ENCODE measurements at places on chromosomes 1 and 21.

DNA sequence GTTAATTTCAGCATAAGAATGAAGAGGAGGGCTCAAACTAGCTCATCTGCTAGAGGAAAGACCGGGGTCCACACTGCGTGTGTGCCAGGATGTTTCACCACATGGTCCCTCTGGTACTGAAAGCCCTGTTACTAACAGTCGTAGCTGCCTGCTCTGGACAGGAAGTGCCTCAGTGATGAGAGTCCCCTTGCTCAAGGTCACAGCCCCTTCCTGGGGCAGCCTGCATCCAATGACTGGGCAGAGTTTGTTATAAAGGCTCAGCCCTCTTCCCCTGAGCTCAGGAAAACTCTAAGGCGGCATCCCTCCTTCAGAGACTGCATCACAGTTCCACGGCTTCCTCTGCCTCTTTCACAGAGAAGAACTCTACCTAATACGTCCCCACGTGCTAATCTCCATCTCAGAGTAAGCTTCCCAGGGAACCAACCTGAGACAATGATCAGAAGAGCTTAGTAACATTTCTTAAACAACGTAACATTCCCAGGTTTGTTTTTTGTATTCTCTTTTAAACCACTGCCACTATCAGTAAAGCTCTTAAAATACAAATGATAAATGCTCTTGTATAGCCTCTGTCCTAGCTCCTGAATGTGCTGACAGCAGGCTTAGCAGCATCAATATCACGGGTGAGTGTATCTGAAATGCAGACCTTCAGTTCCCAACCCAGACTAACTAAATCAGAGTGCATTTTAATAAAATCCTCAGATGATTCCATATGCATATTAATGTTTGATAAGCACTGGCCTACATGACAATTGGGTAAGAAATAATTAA, 38.0 kb upstream of the ATP1A1 start:
- DNase-seq = no peak

DNA sequence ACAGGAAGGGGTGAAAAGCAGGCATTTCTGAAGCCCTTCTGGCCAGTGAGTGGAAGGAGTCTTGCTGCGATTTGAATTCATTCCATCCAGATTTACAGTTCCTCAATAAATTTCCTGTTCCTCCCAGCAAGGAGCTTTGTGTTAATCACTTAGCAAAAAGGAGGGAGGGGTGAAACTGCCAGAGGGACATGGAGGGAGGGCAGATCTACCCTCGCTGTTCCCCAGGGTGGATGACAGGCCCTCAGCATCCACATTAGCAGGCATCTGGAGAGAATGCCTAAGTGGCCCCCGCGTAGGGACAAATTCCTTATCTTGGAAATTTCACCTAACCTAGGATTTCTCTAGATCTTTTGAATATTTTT, 1.2 kb downstream of the ETV3 start:
- peak; percentile 39 for DNase-seq

GRCh38 chr1:231072041-231072440, 32.0 kb upstream of the FAM89A start:
- no peak for DNase-seq

DNA sequence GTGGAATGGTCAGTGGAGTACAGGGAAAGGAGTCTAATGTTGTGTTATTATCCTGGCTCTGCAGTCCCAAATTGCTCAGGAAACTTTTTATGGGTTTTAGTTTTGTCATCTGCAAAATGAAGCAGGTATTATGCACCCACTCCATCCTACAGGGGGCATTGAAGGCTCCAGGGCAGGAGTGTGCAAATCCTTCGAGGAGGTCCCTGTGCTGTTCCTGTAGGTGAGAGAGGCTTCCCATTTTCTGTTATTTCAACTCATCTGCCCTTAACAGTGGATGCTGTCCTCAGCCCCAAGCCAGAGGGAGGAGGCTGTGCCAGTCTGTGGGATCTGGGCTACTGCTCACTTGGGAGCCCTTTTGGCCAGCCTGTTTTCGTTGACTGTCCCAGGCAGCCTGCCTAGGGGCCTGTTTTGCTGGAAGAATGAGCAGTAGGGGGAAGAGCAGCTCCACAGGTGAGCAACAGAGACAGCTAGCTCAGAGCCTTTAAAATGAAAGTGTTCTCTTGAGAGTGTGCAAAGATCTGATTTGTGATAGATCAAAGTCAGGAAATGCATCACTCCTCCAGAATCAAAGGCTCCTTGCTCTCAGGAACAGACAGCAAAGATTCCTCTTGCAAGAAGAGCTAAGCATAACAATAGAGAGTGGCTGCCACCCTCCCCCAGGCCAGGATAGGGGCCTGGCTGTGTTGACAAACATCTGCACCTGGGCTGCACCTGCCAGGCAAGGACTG, 317.6 kb upstream of the PROX1 start:
- DNase-seq = peak; percentile 79

- no peak for DNase-seq
Measured at GRCh38 chr1:211589782-211590721, 11.1 kb upstream of the SLC30A1 start.

DNA sequence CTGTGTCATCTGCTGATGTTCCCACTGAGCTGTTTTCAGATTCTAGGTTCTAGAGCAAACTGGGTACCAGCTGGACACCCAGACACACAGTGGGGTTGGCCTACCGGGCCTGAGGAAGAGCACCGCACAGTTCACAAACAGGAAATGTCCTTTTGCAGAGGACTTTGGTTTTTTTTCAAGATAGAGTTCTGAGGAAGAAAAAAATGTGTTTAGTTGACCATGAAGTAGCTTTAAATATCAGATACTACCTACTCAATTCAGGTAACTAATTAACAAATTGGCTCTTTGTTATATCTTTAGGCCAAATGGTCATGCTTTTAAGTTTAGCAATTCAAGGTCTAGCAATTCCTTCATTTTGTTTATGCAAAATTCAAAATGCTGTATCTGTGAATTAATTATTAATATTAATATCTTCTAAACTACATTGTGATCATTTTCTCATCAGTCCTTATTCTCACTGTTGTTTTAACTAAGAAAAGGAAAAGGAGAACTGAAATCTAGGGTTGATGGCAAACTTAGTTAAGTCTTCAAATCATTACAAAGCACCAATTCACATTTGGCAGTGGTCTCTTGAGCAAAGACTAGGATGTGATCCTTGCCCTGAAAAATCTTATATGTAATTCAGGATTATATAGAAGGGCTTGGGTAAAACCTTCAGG, 17.2 kb upstream of the NCF2 start:
- no peak for DNase-seq

DNA sequence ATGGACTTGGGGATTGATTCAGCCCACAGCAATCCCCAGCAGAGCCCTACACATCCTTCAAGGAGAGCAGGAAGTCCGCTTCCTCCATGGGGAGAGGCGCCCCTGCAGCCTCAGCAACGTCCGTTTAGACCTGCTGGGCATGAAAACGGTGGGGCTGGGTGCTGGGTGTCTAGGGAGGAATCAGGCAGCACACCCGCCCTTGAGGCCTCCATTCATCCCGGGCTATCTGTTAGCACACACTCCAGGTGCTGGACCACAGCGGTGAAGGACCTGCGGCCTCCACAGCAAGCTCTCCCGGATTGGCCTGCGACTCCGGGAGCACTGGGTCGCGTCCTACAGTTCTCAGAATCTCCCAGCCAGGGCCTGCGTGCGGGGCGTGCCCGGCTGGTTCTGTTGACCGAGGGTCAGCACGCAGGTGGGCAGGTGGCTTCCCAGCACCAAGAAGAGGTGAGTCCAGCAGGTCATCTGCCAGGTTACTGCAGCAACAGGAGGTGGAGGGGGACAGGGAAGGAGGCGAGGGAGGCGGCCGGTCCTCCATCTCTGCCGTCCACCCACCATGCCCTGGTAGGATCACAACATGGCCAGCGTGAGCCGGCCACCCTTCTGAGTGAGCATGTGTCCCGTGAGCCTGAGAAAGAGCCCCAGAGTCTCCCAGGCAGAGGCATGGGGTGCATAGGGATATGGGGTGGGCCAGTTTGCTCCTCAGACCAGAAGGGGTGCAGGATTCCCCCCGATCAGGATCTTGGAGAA, 96.6 kb downstream of the RIPK4 start:
- no peak for DNase-seq

GRCh38 chr1:244118109-244118761, 67.2 kb downstream of the ZBTB18 start:
- DNase-seq = no peak

DNA sequence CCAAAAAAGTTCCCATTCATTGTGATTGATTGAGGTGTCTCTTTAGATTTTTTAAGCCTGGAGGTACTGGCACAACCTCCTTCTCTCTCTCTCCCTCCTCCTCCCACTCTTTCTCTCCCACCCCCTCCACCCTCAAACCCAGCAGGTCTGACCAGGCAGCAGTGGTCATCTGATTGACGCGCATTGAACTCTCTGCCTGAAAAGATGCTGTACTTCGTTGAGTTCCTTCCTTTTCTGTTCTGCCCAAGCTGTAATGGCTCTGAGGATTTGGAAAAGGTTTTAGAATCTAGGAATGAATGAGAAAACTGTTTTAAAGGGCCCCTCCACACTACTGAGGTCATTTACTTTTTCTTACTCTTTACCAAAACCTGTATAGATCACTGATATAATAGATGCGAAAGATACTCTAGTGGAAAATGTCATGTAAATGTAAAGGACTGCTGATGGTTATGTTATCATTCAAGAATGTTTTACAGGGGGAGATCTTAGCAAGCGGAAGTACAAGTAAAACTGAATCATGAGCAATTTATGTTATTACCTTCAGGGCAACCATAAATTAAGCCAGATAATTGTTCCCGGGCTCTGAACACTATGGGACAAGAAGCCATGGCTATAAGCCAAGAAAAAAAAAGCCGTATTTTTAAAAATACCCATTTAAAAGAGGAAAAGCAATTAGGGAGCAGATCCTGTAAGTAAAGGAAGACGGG, 25.2 kb upstream of the DYRK1A start:
- peak; percentile 50 for DNase-seq

DNA sequence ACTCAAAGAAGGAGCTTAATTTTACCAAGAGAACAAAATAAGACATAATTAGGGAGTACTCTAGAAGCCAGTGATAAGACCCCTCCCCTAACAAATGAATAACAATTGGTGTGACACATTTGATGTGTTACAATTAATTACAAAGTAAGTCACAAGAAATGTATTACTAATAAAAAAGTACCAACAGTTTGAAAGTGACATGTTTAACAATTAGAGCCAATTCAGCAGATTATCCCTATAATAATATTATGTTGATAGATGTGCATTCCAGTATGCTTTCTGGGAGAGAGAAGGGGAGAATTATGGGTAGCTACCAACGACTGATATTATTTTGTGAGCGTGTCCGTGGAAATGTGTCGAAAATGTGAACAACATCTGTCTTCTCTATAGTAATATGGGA, 19.1 kb downstream of the CTSK start:
- no peak for DNase-seq

- DNase-seq = no peak
Measured at GRCh38 chr1:6971048-6971447, 185.8 kb downstream of the CAMTA1 start.
